Stimulated activated CD8-positive, alpha-beta memory T cell treated with anti-CD3 and anti-CD28 coated beads, Interleukin-4, amount 100 ng/mL, for 48 hours (primary cell): ENCODE measurements at places on chromosomes 3 and 15.

GRCh38 chr15:77866186-77866585 is 211.3 kb downstream of the TBC1D2B start:
- DNase-seq = no peak

DNA sequence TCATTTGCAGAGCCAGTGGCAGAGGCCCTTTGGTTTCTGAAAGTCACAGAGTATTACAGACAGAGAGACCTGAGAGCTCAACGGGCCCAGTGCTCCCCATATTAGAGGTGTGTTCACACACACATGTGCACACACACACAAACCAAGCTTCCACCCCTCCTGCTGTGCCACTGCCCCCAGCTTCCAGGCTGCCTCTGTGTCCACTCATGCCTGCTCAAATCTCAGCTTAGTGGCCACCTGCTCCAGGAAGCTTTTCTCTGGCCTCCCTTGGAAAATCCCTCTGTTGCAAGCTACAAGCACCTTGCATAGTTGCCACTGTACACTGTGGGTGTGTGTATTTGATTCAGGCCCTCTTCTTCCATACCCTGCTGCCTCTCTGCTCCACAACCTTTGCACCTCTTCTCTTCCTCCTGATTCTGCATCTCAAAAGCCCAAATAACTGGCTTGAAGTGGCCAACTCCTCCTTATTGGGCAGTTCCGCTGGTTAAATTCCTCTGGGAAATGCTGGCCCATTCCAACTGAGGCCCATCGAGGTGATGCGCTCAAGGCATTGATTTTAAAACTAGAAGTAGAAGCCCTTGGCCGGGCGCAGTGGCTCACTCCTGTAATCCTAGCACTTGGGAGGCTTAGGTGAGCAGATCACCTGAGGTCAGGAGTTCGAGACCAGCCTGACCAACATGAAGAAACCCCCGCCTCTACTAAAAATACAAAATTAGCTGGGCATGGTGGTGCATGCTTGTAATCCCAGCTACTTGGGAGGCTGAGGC is 23.0 kb downstream of the MESD start:
- peak; percentile 21 for DNase-seq

GRCh38 chr3:33401781-33402180 is 38.4 kb downstream of the UBP1 start:
- no peak for DNase-seq

GRCh38 chr3:177126015-177126773 is 71.1 kb downstream of the TBL1XR1 start:
- no peak for DNase-seq

DNA sequence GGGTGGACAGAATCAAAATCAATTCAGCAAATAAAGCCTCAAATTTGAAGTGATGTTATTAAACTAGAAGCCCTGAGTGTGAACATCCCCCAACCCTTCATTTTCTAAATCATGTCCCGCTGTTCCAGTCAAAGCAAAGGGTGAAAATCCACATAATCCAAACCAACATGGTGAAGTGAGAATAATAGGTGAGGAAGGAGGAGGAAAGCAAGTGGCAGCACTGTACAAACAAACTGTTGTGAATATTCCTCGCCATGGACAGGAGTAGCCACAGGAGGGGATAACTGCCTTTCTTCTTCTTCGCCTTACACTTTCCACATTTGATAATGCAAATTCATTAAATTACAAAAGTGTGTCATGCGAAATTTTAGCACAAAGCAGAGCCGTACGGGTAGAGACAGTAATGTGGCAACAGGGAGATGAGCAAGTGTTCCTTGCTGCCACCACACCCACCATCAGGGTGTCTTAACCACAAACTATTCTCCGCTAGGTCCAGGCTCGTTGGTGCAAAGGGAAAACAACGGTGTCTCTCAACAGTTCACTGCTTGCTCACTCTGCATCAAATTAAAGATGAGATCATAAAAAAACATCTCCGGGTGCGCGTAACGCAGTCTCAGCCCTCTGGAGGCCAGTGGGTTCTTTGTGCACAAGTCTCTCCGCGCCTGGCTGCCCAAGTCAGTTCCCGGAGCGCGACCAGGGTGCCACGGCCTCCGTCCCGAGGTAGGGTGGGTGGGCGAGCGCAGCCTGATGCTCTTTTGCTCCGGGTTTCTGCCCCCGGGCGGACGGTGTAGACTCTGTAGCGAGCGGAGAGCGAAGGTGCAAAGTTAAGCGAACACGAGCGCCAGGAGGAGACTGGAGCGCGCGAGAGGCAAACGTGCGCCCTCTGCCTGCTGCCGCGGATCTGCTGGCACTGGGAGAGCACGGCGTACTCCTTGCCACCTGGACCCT is 6.7 kb downstream of the EPHA3 start:
- DNase-seq = peak; percentile 42

GRCh38 chr3:17979252-17979651 is 236.8 kb upstream of the TBC1D5 start:
- DNase-seq = no peak

GRCh38 chr15:31338879-31339557 is 12.4 kb downstream of the KLF13 start:
- DNase-seq = peak; percentile 71

GRCh38 chr15:72464251-72464650 is 9.9 kb upstream of the ARIH1 start:
- no peak for DNase-seq

DNA sequence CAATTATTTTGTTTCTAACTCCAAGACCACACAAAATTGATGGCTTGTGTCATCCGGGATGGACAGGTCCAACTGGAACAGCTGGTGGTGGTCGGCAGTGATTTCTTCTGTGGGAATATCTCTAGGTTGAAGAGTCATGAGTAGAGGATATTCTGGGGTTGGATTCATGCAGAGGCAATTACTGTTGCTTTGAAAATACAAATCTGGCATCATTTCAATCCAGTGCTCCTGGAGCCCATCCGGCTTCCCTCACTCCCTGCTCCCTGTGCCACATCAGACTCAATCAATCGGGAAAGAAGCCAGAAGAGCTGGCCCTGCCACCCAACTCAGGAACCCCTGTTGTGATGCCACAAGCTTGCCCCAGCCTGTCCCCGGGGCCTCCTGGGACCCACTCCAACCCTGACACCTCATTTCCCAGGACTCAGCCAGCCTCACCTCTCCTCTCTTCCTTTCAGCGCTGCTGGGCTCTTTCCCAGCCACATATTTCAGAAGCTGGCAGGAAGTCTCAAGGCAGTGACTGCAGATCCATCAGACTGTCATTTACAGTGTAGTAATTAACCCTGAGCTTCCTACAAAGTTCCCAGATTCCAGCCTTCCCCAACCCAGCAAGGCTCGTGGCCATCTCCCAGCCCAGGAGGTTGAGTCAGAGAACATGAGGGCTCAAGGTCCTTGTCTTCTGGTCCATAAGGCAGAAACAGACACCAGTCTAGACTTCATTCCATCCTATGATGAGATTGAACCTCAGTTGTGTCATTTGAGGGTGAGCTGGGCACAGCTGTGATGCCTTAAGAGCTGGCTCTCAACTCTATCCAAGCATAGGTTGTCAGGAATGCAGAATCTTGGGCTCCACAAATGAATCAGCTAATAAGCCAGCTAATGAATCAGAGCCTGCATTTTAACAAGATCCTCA is 114.0 kb downstream of the FAM174B start:
- no peak for DNase-seq

DNA sequence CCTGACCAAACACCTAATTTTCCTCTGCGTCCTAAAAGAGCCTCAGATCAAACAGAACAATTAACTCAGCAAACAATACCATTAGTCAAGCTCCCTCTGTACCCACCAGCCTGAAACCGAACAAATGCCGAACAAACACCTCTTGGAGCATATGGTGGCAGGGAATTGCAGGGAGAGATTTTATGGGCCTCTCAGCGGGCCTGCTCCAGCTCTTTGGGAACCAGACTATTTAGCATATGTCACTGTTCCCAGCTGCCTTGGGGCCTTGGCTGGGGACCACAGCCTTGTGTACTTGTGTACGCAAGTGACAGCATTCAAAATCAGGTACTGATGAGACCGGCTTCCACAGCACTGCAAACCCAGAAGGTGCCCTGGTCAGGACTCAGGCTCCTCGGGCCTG is 388.8 kb upstream of the PPP2R3A start:
- no peak for DNase-seq

GRCh38 chr3:194329583-194329965 is 21.6 kb downstream of the CPN2 start:
- DNase-seq = no peak

- DNase-seq = no peak
Observed at GRCh38 chr15:43125100-43125661, 8.2 kb upstream of the TMEM62 start.

GRCh38 chr3:70927239-70927638 is 614.8 kb upstream of the MDFIC2 start:
- DNase-seq = no peak

- DNase-seq = no peak
Observed at GRCh38 chr3:141174674-141175073, 57.0 kb upstream of the PXYLP1 start.

- DNase-seq = peak; percentile 38
Observed at GRCh38 chr3:176513604-176514003, 683.7 kb downstream of the TBL1XR1 start.

- DNase-seq = no peak
Observed at GRCh38 chr15:75153565-75154276, 48.0 kb upstream of the C15orf39 start.

GRCh38 chr15:74776821-74777768 is 4.8 kb upstream of the CSK start:
- peak; percentile 63 for DNase-seq

DNA sequence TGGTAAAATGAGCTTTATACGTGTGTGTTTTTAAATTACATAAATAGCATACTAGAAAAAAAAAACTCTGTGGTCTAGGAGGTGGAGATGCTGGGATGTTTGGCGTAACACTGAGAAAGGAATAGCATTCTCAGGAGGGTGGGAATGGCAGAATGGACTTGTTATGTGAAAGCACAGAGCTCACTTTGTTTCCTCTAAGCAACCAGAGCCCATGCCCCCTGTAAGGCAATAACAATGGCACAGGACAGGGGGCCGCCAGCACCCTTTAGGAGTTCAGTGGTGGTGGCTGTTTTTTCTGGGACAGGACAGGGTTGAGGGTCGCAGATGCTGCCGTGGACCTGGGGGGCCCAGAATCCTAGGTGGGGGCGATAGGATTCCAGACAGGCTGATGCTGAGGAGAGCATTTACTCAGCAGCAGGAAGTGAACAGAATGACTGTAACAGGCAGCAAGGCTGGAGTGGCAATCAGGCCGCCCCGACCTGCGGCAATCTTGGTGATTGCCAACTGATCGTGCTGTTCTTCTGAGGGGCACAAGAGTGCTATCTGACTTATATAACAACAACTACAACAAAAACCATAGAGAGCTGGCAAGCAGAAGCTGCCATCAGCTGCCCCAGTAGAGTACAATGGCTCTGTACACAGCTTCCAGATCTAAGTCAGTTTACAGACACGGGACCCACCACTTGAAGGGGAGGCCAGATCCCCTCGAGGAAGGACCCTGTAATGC is 160.4 kb downstream of the UACA start:
- DNase-seq = no peak

DNA sequence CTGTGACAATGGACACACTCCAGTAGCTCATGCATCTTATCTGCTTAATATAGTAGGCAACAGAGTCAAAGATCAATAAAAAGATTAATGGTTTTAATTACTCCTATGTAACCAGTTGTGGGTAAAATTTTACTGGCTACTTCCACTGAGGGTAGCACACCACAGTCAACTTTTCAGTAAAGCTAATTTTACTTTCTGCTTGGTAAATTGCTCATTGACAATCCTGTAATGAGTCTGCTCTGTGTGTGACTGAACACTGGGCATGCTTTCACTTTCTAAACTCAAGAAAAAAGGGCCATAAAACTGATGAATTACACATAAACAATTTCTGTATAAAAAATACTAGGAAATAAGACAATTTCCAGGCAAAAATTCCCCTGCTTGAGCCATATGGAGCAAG is 838.3 kb downstream of the VGLL3 start:
- DNase-seq = no peak

DNA sequence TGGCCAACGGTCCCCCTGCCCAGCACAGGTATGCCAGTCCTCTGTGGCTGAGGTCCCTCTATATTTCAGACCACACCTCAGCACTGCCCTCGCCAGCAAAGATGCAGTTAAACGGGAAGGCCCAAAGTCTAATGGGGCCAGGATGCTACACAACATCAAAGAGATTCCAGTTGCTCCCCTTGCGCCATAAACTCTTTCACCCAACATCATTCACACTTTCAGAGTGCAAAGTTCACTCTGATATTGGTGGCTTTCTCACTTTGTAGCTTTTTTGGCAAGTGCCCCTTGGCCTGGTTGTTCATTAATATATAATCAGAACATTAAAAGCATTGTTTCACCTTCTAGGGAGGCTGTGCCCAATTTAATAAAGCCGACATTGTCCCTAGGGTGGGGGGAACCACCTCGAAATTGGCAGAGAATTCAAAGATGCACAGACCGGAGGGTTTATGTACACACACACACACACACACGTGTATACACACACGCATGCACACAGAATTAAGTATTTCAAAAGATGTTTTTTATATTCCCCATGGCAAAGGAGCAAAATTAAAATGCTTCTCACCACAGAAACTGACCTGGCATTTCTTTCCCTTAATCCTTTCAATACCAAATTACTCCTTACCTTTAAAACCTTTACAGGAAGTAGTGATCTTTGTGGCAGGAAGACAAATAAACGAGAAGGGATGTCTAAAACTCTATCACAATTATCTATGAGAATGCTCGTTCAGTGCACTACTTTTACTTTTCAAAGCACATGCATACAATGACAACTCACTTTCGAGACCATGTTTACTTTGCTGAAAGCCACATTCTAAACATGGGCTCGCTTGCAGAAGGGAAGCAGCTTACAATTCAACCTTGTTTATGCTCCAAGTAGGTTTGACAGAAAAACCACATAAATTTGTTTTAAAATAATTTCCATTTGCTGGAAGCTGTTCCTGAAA is 19.5 kb downstream of the LRIG1 start:
- no peak for DNase-seq

DNA sequence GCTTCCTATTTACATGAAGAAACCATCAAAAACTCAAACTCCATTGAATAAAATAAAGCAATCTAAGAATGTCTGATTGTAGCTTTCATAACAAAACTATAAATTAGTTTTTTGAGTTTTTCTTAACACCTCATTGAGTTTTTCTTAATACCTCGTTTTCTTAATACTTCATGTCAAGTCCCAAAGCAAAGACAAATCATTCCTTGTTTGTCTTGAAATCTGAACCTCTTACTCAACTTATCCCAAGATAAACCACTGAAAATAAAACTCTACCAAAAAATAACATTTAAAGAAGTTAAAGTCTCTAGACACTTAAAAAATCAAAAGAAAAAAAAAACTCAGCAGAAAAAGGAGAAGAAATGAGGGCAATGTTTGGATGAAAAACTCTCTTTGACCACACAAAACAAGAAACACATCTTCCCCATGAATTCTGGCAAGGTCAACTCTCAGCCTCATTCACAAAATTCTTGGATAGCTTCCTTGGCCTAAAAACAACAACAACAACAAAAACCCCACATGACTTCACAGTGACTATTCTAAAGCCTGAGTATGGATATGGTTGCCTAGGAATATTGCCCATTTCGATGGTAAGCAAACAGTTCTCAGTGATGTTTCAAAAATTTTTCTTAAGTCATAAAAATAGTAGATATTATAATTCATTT is 38.2 kb downstream of the TMCC1 start:
- no peak for DNase-seq

- no peak for DNase-seq
Observed at GRCh38 chr3:151321526-151321925, 4.9 kb upstream of the GPR87 start.
